ENCODE measurements at places on chromosomes 13 and 19. TPM values are rescaled to one million over a fixed set of nuclear protein-coding genes. Genes with fewer than 3 reads are reported as not detected.

Gene C19orf67
- not detected for polyA plus RNA-seq

DNA sequence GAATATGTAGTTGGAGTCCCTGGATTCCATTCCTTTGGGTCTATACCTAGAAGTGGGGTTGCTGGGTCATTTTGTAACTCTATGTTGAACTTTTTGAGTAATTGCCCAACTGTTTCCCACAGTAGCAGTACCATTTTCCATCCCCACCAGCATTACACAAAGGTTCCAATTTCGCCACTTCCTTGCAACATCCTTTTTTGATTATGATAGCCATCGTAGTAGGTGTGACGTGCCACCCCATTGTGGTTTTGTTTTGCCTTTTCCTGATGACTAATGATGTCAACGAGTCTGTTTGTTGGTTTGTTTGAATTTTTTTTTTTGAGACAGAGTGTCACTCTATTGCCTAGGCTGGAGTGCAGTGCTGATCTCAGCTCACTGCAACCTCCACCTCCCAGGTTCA, 3.3 kb upstream of the PEX11G start:
- no peaks in the 10 kb centered on the region for H3K36me3 ChIP-seq
- H3K27me3 ChIP-seq, result no peaks in the 10 kb centered on the region
- H3K4me1 ChIP-seq, result peaks cover 6% of the 10 kb centered on the region
- DNase-seq, result no peak
- no peak overlapping the region for H3K27ac ChIP-seq

Gene LILRB4
- polyA plus RNA-seq, result not detected

Gene ABHD8
- polyA plus RNA-seq, result 6.0 TPM

DNA sequence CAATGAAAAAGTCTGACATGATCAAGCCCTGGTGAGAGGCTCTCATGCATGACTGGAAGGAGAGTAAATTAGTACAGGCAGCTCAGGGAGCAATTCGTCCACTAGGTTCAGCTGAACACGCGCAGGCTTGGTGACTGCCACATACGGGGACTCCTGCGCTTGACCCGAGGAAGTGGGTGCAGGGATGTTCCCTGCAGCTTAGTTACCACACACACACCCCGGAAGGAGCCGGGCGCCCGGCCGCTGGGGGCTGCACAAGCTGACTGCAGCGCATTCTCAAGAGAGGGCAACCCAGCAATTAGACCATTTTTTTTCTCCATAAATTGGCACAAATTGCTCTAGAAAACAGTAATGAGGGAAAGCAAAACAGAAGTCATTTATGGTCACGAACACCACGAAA, 23.0 kb upstream of the MIER2 start:
- H3K27me3 ChIP-seq, result no peaks in the 10 kb centered on the region
- no peak overlapping the region for H3K4me3 ChIP-seq
- no peak overlapping the region for H3K27ac ChIP-seq
- no peaks in the 10 kb centered on the region for H3K4me1 ChIP-seq
- no peak for DNase-seq

DNA sequence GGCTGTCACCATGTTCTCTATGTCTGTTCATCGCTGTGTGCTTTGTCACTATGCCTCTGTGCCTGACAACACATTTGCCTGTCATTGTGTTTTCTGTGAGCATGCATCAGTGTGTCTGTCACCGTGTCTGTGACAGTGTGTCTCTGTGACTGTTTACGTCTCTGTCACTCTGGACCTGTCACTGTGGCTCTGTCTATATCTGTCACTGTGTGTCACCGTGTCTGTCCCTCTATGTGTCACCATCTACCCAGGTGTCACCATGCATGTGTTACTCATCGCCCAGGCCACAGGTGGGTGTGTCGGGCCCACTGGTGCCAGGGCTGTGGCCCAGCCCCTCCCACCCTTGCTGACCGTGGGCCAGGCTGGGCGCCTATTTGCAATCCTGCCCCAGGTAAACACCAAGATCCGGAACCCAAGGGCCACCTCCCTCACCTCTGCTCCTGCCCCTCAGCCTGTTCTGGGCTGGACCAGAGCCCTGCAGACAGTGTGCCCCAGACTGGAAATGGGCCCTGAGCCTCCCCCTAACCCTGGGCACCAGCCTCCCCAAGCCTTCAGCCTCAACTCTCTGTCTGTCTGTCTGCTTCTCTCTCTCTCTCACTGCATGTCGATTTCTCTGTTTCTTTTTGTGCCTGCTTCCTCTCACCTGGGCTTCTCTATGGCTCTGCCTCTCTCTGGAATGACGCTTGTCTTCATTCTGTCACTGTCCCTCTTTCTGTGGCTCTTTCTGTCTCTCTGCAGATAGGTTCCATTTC, 7.7 kb downstream of the IRF2BP1 start:
- H3K27ac ChIP-seq, result no peak overlapping the region
- no peaks in the 10 kb centered on the region for H3K36me3 ChIP-seq
- H3K27me3 ChIP-seq, result peaks cover 3% of the 10 kb centered on the region

Measured in CD4-positive, CD25-positive, alpha-beta regulatory T cell (primary cell).